ENCODE measurements at places on chromosomes 6 and 20.

GRCh38 chr6:56757588-56757984 lies 114.9 kb upstream of the DST start:
- DNase-seq = no peak

DNA sequence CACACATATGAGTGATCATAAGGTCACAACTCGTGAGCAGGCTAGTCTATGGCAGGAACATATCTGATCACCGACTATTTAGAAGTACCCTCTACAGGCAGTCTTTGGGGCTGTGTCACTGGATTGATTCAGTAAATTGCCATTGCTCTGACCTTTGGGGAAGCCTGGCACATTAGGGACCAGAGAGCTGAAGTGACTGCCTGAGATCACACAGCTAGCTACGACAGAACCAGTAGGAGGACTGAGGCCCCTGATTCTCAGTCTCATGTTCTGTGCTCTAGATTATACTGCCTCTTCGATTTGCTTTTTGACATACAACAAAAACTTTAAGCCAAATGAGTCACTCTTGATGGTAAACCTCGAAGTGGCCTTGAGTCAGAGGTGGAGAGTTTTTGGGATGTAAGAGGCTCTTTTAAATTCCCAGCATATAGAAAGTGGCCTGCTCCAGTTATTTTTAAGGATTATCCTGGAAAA lies 247.5 kb upstream of the SUPT3H start:
- DNase-seq = no peak

GRCh38 chr6:119330520-119331113 lies 18.9 kb downstream of the MAN1A1 start:
- DNase-seq = no peak

- no peak for DNase-seq
Observed at GRCh38 chr6:43948527-43949485, 178.4 kb downstream of the MRPL14 start.

DNA sequence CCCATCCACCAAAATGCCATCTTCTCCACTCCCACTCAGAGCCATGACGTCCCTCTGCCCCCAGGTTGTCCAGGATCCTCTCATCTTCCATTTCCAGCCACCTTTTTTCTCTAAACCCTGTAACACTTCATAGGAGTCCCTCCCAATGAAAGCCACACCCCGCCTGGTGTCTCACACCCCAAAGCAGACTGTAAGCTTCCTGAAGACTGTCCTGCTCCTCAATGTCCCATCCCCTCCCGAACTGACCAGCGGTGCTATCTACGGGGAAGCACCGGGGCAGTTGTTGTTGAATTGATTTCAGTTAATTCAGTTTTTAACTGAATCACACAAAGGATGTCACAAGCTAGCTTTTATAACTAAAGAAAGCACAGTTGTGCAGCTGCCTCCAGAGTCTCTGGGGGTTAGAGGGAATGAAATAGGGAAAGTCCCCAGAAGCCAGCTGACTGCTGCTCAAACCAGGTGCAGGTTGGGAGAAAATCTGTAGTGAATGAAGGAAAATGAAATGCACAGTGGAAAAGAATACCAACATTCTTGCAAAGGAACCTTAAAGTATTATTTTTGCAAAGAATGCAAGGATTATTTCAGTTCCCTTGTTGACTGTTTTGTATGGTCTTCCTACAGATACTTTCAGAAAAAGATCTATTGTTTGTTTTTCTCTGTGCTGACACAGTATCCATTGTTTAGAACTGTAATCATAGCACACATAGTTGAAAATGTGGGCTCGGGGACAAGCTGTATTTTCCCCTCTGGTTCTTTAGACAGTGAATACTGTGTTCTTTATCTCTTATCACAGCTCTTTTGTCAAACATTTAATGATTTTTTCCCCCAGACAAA lies 222.6 kb upstream of the QKI start:
- DNase-seq = no peak

DNA sequence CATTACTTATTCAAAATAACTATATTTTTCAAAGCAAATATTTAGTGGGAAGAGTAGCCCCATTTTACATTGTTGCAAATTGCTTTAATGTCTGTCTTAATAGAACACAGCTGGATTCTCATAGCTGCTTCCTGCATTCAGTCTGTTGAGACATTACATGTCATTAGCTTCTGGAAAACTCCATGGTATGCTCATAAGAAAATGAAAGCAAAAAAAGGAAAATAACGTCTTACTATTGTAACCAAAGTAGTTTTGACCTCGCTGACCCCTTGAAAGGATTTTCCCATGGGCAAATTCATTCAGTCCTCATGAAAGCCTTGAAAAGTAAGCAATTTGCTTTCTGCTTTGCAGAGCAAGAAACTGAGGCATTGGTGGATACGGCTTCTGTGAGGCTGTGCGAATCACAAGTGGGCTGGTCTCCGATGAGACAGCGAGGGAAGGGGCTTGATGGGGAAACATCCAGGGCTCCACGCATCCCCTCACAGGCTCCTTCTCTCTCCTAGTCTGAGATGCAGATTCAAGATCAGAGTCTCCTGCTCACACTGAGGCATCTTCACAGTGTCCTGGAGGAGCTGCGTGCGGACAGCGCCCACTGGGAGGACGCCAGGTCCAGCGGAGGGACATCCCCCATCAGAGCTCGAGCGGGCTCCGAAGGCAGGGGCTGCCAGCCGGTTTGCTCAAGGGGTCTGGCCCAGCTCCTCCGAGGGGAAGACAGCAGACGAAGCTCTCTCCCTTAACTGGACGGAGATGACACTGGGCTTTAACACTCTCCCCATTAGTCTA lies 3.3 kb downstream of the C20orf202 start:
- no peak for DNase-seq

- DNase-seq = no peak
Observed at GRCh38 chr6:1024587-1024986, 287.3 kb upstream of the FOXQ1 start.

DNA sequence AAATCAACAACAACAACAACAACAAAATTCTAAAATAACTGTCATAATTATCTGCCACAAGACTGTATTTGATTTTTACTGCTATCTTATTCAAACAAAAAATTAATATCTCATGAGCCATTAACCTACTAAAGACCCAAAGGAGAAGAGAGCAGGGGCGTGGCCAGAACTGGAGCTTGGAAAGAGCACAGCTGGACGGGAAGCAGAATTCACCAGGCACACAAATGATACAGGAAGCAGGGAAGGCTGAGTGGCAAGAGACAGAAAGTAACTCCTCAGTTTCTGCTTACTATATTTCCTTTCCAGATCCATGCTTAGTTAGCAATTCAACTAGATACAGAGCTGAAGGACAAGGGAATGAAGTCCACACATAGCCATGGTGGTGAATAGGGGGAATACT lies 54.4 kb downstream of the FKBP5 start:
- DNase-seq = no peak

DNA sequence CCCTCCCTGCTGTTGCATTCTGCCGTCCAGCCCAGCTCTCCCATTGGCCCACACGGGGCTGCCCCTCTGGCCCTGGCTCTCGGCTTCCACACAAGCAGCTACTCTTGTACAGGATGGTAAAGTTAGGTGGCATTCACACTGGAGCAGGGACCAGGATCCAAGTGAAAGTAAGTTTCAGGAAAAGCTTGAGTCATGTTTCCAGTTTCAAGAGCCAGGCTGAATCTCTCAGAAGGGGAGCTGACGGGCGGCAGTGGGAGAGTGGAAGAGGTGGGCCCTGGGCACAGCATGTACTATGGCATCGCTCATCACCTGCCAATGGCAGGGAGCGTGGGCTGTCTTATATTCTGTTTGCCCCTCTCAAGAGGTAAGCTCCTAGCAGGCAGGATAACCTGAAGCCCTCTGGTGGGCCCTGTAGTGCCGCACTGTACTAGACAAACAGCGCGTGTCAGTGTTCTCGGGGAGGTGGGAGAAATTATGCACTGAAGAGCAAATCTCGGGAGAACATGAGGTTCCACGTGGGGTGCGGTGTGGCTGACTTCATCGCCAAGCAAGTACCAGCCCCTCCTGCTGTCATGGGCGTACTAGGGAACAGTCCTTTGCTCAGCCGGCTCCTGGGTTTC lies 241.5 kb downstream of the NRN1 start:
- DNase-seq = no peak

DNA sequence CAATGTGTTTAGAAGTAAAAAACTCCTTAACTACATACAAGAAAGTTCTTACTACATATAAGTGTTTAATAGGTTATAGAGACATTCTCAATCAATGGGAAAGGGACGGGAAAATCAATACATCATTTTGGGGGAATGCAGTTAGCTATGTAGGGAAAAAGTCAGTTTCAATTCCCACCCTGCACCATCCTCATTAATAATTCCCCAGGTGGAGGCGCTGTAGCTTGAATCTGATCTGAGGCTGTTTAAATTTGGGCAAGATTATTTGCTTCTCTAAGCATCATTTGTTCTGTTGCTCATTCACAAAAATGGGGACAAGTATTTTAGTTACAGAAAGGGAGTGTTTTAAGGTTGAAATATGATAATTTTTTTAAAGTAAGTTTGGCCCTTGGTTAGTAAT lies 19.1 kb downstream of the OLIG3 start:
- DNase-seq = no peak

DNA sequence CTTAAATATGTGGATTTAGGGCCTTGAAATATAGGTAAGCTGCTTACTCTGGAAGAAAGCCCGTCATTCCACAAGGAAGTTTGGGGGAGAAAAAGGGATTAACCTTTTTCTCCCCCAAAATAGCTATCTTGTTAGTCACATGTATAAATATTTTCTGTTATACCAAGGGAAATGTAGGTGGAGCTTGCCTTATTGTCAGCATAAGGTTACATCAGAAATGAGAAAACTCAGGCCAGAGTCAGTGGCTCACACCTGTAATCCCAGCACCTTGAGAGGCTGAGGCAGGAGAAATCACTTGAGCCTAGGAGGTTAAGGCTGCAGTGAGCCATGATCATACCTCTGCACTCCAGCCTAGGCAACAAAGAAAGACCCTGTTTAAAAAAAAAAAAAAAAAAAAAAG lies 129.9 kb downstream of the LRFN2 start:
- no peak for DNase-seq

- DNase-seq = no peak
Observed at GRCh38 chr20:58407201-58407873, 18.3 kb downstream of the VAPB start.

DNA sequence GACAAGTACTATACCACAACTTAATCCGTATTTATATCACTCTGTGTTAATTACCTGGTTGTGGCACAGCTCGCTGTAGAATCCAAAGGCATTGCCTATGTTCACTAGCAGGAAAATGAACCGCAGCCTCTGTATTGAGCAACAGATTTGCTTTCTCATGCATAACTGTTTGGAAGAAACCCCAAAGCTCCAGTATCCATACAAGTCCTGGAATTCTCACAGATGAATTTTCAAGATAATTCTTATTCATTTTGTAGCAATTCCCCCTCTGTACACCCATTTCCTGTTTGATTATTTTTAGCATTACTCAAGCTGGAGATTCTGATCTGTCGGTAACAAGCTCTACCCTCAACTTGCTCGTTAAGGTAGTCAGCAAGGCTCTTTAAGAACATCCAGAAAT lies 63.5 kb downstream of the STMND1 start:
- DNase-seq = no peak

DNA sequence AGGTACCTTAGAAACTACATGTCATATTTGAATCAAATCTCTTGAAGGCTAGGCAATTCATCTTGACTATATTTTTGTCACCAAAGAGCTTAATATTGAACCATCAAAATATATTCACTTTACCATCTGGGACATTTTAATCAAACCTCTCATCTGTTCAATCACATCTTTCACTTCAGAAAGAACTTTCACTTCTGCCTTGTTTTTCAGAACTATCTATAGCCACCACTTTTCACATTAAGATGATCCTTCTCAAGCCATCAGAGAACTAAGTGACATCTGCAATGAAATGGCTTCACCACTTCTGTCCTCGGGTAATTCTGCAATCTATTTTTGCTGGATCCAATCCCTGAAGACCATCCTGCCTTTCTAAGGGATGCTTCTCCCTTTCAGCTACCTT lies 57.8 kb downstream of the OR2B2 start:
- no peak for DNase-seq

GRCh38 chr6:38051819-38052434 lies 232.4 kb downstream of the ZFAND3 start:
- no peak for DNase-seq

DNA sequence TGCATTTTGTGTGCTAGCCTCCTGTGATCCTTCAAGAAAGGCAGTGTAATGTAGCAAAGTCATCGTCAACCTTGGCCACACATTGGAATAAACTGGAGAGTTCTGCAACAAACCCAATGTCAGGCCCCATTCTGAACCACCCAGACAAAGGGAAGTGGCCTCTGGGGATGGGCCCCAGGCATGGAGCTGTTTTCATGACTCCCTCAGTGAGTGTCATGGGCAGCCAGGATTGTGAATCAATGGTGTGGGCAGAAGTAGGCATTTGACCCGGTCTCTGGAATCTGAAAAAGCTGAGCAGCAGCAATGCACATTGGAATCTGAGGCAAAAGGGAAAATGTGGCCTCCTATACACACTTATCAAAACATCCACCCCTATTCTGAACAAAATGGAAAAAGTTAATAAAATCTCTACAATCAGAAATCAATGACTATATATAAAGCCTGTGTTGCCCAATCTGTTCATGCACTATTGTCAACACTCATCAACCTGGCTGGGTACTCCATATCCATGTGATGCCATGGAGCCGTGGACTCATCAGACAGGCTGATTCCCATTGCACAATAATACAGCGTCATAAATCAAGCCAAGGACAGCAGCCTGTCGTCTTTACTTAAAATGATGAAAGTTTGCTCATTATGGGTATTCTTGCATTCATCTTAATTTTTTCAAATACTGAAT lies 134.9 kb upstream of the STMND1 start:
- DNase-seq = no peak

GRCh38 chr6:21208081-21208795 lies 385.3 kb upstream of the SOX4 start:
- DNase-seq = no peak

GRCh38 chr20:24917797-24918578 lies 31.1 kb upstream of the CST7 start:
- peak; percentile 58 for DNase-seq

DNA sequence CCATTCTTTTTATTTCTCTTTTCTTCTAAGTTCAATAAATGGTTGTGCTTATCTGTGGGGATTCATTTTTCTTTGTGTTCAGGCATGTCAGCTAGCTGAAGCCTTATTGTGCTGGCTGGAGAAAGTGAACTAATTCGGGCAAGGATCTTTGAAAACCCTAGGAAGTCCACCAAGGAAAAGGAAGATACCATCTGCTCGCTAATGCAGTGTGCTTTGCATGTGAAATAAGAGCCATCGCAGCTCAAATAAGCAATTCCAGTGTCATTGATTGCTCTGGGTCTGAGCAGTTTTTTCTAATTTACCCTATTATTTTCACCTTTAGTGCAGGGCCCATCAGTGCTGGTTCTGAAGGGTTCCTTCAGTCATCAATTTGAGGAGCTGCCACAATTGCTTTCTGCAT lies 309.4 kb upstream of the SOX4 start:
- no peak for DNase-seq

DNA sequence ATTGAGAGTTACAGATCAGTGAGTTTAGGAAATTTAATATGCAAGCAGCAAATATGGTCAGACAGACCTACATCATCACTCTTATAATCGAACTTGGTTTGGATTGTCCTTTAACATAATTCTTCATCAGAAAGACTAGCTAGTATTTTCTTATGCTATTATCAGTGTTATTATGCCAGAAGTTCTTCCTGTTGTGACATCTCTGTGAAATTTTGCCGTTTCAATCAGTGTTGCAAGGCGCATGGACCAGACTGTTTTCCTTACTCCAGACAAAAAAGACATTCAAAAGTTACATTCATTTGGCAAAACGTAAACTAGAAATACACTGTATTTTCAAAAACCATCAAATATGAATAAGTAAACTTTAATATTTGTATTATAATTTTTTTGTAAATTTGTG lies 5.7 kb upstream of the TENT5A start:
- DNase-seq = no peak
